Type B pancreatic cell (in vitro differentiated cells): ENCODE measurements at places on chromosomes 1 and 21. TPM values are rescaled to one million over a fixed set of nuclear protein-coding genes. Genes with fewer than 3 reads are reported as not detected.
A peak's percentile ranks its signal among the peaks of the same experiment; 100 is the strongest.

Gene CD101
- 1.1 and 4.4 TPM in 2 replicates for total RNA-seq

- H3K27ac ChIP-seq, result peak overlapping the region; percentile 39
- no peak for DNase-seq
- peaks cover 2% of the 10 kb centered on the region for H3K27me3 ChIP-seq
- H3K4me1 ChIP-seq, result peaks cover 6% of the 10 kb centered on the region
These were observed 70.7 kb downstream of the EVA1C start for GRCh38 chr21:32483293-32483595.

Gene FCRL5
- 0.24 TPM in 1 of 2 replicates, not detected in the other for total RNA-seq

DNA sequence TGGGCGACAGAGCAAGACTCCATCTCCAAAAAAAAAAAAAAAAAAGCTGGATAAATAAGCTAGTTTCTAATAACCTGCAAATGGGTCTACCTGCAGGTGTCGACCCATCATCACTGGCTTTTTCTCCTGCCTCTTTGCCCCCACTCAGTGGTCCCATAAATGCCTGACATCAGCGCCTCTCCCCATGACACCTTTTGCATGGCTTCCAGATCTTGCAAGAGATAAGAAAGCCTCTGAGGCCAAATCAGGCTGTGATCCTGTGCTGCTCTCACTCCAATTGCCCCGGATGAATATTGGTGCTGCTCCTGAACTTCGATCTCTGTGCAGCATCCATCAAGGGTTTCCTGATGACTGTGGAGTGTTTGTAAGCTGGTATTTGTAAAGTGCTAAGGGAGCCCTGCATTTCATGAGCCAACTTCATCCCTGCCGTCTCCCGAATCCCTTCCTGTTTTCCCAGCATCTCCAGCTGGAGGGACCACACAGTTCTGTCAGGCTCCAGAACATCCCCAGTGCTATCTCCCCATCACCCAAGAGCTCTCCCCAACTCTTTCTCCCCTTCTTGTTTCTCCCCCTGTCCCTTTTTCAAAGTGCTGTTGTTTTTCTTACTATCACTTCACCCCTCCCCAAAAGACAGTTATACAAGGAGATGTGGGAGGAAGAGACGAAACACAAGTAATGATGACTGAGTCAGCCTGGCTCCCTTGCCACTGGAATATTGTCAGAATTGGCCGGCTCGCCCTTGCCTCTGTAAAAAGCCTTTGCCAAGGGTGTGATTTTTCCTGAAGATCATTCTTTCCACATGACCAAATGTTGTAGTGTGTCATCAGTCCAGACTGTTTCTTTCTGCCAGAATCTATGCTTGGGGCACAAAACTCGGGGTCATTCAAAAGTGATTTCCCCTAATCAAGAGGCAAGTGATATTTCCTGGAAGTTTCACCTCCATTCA, 2.8 kb upstream of the EFHD2 start:
- peak overlapping the region; percentile 20 for H3K4me3 ChIP-seq
- no peak overlapping the region for H3K27ac ChIP-seq
- H3K4me1 ChIP-seq, result peaks cover 18% of the 10 kb centered on the region

GRCh38 chr1:182861994-182862393, 22.8 kb downstream of the DHX9 start:
- no peaks in the 10 kb centered on the region for H3K27me3 ChIP-seq
- H3K4me1 ChIP-seq, result no peaks in the 10 kb centered on the region
- no peak overlapping the region for H3K27ac ChIP-seq
- no peak for DNase-seq
- peaks cover 72% of the 10 kb centered on the region for H3K36me3 ChIP-seq
- H3K4me3 ChIP-seq, result no peak overlapping the region

- H3K27me3 ChIP-seq, result peaks cover 51% of the 10 kb centered on the region
- no peak overlapping the region for H3K4me3 ChIP-seq
- peaks cover 55% of the 10 kb centered on the region for H3K4me1 ChIP-seq
- H3K27ac ChIP-seq, result no peak overlapping the region
- H3K36me3 ChIP-seq, result no peaks in the 10 kb centered on the region
These were observed 4.8 kb upstream of the RGS16 start for GRCh38 chr1:182608845-182609610.

Gene GJA4
- total RNA-seq, result 0.67 and 0.87 TPM in 2 replicates

DNA sequence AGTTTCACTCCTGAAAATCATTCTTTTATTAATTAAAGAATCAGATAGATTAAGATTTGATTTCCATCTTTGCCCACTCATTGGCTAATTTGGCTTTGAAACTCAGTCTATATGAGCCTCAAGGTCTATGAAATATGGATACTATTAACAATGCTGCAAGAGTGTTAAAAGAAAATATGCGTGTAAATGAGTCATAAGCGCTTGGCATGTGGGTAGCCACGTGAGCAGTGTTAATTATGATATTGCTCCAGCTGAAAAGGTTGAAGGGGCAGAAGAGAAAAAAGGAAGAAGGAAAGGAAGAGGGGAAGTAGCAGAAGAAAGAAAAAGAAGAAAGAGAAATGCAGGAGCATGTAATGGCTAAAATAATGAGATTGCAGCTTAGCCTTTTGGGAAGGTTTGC, 151.4 kb downstream of the CHRM3 start:
- H3K27ac ChIP-seq, result no peak overlapping the region
- H3K4me1 ChIP-seq, result peaks cover 12% of the 10 kb centered on the region
- no peaks in the 10 kb centered on the region for H3K36me3 ChIP-seq
- H3K27me3 ChIP-seq, result peaks cover 3% of the 10 kb centered on the region
- no peak for DNase-seq
- no peak overlapping the region for H3K4me3 ChIP-seq

DNA sequence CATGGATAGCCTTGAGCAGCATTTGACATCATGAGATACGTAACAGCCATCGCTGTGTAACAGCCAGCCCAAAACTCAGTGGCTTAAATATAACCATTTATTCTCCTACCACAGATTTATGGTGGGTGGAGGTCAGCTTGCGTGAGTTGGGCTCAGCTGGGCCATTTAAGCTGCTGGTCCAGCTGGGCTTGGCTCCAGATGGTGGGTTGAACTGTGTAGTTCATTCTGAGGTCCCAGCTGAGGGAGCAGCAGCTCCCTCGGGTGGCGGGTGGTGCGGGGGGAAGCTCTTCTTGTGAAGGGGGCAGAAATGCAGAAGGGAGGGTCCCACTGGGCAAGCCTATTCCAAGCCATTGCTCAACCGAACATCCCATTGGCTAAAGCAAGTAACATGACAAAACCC, 75.9 kb downstream of the IGSF21 start:
- peaks cover 59% of the 10 kb centered on the region for H3K27me3 ChIP-seq
- no peaks in the 10 kb centered on the region for H3K36me3 ChIP-seq
- H3K4me3 ChIP-seq, result no peak overlapping the region
- no peak for DNase-seq
